ENCODE measurements at places on chromosomes 11 and 22.

DNA sequence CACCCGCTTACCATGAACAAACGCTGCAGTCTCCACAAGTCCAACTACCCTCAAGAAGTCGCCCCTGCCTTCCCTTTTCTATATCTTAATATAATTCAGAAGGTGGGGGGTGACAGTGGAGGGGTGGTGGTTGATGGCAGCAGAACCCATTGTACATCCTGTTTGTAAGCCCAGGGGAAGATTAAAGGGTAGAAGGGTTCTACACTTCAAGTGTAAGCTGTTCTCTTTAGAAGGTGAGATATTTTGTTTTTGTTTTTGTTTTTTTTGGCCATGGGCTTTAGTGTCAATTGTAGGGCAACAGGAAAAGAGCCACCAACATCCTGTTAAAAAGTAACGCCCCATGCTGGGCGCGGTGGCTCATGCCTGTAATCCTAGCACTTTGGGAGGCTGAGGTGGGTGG is 34.9 kb upstream of the RRAS2 start:
- no peak for DNase-seq

GRCh38 chr22:23285734-23286133 is 105.4 kb downstream of the BCR start:
- no peak for DNase-seq

GRCh38 chr11:91470656-91471055 is 754.0 kb upstream of the FAT3 start:
- DNase-seq: no peak

DNA sequence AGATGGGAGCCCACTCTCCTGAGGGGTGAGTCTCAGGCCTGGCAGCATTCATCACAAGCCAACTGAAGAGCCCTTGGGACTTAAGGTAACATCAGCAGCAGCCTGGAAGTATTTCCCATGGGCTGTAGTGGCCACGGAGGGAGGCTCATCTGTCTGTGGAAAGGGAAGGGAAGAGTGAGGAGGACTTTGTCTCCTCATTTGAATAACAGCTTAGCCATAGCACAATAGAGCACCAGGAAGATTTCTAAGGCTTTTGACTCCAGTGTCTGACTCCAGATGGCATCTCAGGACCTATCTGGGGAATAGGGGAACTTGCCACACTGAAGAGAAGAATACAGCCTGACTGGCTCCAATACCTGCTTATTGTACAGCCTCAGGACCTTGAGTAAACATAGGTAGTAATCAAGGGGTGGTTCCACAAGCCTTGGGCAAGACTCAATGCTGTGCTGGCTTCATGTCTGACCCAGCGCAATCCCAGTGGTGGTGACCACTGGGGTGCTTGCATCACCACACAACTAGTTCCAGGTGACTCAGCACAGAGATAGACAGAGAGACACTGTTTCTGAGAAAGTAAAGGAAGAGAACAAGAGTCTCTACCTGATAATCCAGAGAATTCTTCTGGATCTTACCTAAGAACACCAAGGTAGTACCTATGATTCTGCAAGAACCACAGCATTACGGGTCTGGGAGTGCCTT is 510.5 kb upstream of the CCDC179 start:
- DNase-seq: no peak

- no peak for DNase-seq
Measured at GRCh38 chr22:45972091-45972888, 4.7 kb downstream of the WNT7B start.

DNA sequence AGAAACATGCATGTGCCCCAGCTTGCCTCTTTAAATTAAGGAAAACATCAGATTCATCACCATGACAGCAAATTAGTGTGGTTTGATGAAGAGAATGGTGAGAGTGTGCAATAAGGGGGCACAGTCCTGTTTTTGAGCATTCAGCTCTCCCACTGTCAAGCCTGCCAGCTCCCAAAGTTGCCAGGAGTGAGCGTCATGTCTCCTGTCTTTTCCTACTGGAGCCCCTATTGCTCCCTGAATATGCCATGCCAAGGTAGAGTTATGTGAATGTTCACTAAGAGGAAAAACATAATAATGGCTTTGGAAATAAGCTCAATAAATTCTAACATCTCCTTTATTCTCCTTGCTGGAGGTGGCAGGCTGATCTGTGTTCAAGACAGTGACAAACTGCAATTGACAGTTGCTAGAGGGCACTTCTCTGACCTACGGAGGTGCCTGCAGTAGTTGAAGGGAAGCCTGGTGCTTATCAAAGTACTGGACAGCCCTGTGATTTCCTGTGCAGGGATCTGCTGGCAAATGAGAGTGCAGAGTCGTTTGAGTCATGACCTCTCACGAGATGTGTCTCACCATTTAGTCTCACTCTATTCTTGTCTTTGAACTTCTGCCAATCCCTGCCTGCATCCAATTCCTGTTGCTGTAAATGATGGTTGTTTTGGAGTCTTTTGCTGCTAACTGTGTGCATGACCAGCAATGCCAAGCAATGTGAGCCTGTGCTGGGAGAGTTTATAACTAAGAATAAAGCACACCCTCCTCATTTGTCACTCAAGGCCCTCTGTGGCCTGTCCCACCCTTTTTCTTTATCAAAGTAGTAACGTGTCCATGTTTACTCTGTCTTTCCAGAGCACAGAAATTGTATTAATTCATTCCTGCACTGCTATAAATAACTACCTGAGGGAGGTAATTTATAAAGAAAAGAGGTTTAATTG is 34.8 kb downstream of the MRGPRX2 start:
- no peak for DNase-seq

- no peak for DNase-seq
Measured at GRCh38 chr11:99135508-99135907, 114.8 kb downstream of the CNTN5 start.

GRCh38 chr11:68145120-68145866 is 24.1 kb upstream of the CHKA start:
- no peak for DNase-seq

DNA sequence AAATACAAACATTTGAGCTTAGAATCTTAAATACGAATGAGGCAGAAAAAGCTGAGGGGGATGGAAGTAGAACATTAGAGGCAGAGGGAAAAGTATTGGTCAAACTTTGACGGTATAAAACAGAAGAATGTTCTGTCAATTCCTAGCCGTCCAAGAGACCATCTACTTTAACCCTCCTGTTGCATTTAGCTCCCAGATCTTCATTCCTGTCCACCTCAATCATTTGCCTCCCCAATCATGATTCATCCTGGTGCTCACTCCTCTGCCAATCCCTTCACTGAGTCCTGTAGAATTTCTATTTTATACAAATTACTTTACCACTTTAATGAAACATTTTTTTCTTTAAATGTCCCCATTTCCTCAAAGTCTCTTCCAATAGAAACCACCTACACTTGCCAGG is 28.2 kb downstream of the C2CD3 start:
- no peak for DNase-seq

DNA sequence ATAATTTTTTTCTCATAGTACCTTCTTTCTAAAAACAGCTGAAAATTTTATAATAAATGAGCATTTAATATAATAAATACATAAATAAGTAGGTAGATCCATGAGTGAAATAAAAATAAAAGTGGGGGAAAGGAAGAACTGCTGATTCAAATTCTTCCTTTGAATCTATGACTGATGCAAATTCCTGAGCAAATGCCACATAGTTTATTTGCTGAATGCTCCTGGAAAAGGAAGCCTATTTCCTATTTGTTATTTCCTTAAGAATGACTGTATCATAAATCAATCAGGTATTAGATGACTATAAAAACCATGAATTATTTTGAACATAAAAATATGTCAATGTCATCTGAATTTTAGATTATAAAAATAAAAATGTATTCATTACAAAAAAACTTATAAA is 16.6 kb downstream of the BTBD10 start:
- DNase-seq: no peak

DNA sequence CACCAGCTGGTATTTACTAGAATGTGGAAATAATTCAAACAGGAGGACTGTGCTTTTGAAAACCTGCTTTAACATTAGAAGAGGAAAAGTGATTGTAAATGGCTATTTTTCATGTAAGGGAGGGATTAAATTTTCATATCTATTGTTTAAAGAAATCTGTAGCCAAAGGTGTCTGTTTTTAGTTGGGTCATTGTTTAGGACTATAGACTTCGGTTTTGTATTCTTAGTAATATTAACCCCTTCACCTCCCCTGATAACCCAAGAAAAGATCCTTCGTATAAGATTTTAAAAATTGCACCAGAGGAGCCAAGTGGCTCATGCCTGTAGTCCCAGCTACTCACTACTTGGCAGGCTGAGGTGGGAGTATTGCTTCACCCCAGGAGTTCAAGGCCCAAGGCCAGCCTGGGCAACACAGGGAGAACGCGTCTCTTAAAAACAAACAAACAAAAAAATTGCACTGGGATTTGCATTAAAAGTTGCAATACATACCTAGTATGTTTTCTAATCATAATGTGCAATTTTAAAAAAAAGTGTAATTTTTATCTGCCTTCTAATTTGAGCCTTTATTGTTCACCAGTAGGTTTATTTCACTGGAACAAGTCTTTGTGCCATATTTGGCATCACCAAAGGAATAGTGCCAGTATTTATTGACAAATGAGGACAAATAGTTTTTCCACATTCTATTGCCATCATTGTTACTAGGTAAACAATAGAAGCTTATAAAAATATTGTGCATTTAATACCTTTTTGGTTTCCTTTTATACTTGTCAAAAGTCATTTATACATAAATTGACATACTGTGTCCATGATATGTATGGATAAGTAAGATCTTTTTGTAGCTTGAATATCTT is 34.3 kb downstream of the MTMR3 start:
- no peak for DNase-seq

GRCh38 chr11:125569915-125570621 is 791 bp downstream of the EI24 start:
- DNase-seq: no peak

- no peak for DNase-seq
Measured at GRCh38 chr22:20530368-20531153, 23.2 kb downstream of the MED15 start.

DNA sequence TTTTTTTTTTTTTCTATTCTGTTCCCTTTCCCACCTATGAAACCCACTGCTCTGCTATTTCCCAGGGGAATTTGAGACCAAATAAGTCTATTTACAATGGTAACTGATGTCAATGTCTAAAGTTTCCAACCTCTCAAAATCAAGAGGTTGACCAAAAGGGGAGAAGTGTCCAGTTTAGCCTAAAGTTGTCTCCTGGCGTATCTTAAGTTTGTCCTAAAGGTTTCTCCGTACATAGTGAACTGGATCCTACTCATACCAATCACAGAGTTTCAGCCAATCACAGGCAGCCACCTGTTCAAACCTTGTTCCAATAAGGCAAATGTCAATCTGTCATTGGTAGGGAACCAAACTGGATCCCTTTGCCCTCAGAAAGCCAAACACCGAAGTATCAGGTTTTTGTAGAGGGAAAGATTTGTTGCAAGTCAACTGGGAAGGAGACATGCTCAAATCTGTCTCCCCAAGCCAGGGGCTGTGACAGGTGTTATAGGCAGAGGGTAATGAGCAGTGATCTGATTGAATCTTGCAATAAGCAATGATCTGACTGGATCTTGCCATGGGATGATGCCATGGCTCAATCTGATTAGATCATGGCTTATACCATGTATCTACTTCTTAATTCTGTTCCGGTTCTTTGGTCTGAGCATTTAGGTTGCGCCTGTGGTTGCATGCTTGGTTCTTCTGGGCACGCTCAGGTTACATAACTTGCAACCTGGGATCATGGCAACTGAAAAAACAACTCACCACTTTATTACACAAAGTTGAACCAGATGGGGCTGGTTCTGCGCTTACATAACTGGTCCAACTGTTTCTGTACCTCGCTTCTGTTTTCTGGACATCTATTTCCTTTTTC is 1.1 kb upstream of the VPS37C start:
- peak; percentile 62 for DNase-seq

GRCh38 chr11:35153280-35153679 is 14.3 kb downstream of the CD44 start:
- no peak for DNase-seq

DNA sequence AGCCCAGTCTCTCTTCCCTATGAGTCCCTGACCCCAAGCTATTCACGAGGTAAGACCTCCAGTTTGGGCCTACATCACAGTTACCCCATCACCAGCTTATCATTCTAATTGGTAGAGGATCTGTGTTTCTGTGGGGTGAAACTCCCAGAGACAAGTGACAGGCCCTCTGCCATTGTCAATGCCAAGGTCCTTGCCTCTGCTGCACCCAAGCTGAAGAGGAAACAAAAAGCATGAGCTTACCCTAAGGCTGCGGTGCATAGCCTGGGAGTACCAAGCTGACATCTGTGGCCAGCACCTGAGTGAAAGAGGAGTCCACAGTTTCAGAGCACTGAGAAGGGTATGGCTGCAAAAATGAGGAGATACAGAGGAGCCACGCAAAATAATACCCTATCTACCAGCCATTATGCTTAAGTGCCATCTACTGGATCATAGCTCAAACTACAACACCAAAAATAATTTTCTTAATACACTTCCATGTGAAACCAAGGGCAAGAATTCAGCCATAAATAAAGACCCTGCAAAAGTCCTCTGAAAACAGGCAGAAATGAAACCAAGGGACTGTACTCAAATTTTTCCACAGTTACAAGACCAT is 62.3 kb upstream of the ANO5 start:
- peak; percentile 69 for DNase-seq
